ENCODE measurements at places on chromosomes 2 and 18.

DNA sequence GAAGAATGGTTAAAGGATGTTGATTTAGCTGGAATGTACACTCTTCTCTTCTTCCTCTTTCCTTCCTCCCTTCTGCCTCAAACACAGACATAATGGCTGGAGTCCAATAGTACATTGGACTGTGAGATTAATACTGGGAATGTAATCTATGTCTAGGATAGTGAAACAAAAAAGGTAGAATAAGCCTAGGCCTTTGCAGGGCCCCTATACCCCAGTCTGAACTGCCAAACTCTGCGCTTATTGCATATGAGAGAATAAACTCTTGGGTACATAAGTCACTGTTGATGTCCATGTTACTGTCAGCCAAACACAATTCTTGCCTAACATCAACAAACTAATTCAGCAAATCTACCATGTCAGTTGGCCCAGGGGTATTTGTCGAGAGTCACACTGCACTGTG, 29.7 kb upstream of the CCDC150 start:
- no peak for DNase-seq

DNA sequence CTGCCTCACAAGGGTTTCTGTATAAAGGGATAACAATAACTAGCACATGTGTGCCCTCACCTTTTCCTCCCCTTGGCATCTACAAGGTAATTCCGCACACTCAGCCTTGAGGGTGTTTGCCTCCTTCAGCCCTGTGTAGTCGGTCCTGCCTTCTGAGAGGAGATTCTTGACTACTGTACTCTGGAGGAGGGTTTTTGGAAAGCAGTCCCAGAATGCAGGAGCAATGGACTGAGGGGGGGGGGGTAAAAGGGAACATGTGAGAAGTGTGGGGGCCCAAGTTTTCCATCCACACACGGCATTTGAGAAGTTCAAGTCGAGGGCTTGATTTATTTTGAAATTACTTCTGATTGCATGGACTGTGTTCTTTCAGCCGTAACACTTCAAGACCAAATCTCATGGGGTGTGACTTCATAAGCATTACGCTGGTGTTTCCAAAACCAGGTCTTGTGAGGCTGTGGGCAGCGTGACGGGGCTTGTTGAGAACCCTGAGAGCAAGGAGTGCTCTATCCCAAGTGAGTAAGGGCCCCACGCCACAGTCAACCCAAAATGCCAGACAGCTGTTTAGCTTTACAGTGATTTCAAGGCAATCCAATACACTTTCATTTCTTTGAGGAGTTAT, 198.7 kb upstream of the MEIS1 start:
- DNase-seq: no peak

DNA sequence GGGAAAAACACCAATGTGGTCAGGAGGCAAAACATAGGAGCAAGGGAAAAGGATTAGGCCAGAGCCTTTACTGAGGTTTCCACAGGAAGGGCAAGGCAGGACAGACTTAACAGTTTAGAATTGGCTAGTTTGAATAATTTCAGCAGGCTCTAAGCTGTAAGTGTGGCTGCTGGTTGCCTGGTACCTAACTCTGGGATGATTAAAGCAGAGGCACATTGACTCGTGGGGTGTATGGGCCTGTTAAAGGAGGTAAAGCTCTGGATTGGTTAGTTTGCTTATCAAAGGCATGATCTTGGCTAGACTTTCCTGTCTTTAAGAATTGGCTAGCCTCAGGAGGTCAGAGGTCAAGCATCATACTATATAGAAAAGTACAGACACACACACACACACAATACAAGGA, 132.6 kb downstream of the SPAG16 start:
- no peak for DNase-seq

DNA sequence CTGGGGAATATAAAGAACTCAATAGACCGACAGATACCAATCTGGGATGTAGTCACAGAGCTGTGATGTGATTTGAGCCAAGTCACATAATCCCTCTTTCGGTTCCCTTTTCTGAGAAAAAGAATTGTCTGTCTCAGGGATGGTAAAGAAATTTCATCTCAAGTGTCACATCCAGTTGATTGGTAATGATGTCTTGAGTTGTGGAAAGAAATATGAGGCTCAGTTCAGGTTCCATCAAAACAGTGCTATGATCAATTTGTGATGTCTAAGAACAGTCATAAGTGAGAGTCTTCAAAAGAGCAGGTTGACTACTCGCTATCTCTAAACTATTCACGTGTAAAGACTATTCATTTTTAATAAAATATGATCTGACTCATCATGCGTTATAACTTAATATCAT, 223.3 kb downstream of the METTL4 start:
- no peak for DNase-seq

- DNase-seq: no peak
Observed at GRCh38 chr2:206075113-206075512, 10.9 kb downstream of the INO80D start.

DNA sequence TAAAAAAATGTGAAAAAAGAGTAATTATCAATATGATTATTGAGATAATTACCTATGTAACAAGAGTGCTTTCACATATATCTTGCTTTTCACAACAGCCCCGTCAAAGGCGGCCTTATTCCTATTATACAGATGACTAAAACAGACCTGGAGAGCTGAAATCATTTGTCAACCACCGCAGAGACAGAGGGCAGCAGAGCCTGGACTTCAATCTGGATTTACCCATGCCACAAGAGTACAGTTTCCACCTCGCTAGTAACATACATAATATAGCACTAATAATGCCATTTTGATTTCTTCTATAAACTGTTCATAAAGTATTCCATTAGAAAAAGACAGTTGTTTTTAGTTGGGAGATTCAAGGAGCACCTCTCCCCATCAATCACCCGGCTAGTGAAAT, 121.8 kb downstream of the EPB41L3 start:
- no peak for DNase-seq

GRCh38 chr2:219076253-219076652, 15.5 kb upstream of the IHH start:
- DNase-seq: no peak

GRCh38 chr2:226873051-226873620, 37.3 kb downstream of the RHBDD1 start:
- DNase-seq: no peak

GRCh38 chr2:38978296-38978903, 88.7 kb downstream of the ARHGEF33 start:
- DNase-seq: no peak

GRCh38 chr18:78683191-78684010, 296.2 kb upstream of the SALL3 start:
- no peak for DNase-seq

DNA sequence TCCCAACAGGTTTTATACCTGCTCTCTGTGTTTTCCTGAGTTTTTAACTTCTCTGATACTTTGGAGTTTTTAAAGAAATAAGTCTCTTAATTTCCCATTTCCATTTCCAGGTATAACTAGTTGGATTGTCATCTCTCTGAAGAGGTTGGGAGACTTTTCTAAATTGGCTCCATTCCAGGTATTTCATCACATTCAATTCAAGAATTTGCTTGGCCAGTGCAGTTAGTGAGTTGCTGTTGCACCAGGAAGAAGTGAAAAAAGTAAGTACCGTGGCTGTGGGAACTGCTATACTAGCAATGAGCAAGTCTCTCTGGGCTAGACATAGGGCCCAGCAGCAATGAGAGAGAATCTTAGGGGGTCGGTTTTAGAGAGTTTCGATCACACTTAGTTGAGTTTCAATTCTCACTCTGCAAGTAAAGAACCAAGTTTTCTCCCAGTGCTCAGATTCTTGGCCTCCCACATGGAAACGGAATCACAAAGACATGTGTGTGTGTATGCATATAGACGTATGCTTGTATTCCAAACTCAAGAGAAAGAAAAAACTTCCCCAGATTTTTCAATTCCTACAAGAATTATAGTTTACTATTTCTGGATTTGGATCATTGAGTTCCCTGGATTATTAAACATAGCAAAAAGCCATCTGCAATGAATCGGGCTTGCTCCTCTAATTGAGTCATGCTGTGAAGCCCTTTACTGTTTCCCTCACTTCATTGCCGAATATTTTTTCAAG, 894.4 kb downstream of the BCL11A start:
- DNase-seq: no peak

- DNase-seq: no peak
Observed at GRCh38 chr2:54020793-54021414, 50.1 kb upstream of the PSME4 start.

DNA sequence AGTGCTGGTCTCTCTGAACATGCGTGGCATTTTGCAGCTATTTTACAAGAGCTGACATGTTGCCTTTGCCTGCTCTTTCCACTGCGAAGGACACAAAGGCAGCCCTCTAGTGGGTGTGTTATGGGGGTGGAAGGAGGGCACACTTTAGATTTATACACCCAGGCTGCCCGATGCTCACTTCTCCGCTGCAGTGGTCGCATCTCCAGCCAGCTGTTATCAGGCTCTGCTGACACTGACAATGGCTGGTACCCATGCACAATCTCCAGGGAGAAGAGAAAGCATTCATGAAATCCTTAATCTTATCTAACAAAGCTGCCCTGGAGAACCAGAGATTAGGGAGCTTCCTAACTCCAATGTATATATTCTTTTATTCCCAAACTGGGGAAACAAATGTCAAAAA, 113.5 kb downstream of the EPHA4 start:
- no peak for DNase-seq

DNA sequence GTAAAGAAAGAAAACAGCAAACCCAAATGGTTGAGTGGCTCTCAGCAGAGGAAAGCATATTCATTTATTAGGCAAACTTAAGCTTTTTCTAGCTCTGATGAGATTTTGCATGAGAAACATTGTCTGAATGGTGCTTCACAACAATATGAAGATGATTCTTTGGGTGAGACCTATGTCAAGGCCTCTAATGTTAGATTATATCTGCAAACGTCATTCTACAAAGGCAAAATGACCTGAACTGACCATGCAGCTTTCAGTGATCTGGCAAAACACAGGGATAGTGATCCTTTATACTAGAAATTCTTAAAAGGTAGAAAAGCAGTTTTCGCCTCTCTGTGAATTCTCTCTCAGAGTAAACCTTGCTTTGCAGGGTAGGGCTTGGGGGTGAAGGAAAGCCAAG, 11.7 kb downstream of the RHBDD1 start:
- no peak for DNase-seq

DNA sequence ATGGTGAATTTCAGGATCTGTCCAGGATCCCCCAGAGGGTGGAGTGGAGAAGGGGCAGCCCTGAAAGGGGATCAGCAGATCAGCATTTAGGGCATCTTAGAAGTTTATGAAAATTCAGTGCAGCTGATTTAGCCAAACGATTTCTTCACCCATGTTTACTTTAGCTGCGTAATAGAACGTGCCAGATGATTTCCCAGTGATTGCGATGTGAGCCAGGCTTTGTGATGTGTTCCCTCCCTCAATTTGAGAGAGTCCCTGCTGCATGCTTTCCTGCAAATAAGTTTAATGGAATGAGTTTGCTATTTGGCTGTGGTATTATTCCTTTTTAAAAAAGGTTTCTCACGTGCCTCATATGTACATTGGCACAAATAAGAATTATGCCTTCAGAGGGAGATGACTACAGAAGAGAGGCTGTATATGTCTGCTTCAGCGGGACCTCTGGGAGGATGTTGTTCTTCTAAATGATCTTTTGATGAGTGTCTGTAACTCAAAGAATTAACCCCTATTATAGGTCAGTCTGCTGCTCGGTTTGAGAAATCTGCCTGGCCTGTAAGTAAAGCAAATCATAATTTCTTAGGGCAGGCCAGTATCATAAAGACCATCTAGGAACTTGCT, 111.9 kb downstream of the MRO start:
- DNase-seq: no peak

DNA sequence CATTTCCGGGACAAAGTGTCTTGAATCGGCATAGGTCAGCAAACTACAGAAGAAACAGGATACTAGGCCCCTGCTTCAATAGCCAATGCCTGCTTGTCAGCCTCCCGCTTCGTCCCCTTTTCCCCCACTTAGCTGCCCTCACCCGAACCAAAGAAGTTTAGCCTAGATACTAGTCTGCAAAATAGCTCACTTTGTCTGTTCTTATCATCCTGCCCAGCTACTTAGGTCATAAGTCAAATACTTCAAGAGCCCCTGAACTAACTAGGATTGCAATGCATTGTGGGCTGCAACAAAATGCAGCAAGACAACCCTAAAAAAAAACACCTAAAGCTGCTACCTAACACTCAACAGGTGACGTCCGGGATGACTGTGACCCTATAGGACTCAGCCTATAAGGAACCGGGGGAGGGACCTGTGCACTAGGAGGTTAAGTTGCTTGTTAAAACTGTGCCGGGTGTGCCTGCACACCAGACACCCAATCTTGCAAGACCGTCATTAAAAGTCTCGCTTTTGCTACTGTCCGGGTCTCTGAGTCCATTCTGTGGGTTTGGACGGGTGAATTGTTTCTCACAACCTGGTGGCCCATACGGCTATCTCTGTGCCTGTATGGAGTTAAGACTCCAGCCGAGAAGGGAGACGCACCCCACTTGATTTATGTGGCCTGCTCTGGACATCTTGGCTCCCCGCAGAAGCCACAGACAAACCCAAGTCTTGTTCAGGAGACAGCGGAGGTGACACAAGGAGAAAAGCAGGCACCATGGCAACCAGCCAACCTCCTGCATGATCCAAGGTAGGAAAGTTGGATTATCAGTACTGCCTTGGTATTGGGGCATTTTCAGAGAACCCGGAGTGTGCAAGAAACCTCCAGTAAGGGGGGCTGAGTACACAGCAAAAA, 105.9 kb downstream of the HIBCH start:
- DNase-seq: no peak

DNA sequence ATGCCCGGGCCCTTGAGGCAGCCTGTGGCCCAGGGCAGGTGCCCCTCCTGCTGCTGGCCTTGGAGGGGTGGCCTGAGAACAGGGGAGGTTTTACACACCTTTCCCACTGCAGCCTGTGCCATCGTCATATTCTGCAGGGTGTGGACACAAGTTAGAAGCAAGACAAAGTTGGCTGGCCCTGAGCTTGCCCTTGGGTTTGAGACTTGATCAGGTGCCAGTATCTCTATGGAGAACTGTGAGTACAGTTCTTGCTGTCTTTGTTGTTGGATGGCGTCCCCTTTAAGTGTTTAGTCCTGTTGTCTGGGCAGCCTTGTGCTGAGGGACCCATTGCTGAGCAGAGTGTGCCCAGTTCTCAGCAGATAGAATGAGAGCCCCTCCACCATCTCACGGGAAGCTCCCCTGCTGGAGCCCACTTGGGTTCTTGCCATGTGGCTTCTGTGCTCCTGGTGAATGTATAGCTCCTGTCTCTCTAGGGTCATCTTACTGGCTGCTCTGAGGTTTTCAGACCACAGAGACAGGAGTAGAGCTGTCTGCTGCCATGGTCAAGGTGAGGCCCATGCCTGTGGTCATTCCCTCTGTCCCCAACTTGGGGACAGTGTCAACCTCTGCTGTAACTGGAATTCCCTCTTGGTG, 115.9 kb downstream of the SH3RF3 start:
- no peak for DNase-seq

DNA sequence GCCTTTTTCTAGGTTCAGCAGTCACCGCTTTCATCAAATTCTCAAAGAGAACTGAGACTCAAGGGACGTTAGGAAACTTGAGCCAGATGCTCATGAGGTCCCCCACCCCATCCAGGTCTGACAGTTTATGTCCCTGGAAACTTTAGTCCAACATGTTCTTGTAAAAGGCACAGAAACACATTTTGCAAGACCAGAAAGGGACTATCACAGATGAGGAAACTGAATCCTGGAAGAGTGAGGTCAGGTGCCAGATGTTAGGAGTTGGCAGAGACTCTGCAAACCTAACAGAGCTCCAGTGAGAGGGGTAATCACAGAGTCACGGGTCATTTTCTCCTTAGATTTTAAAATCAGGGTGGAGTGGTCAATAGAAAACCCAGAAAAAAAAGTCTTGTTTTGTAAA, 76.6 kb downstream of the RDH14 start:
- DNase-seq: no peak
